Activated T-helper 1 cell treated with anti-CD3 and anti-CD28 coated beads, Interleukin-12 subunit alpha, Interleukin-12 subunit beta, Interleukin-2, Interleukin-4 antibody, amounts not matched to agents 30 ng/mL and 10 ng/mL and 1 ng/mL, durations not matched to agents 14 hours and 24 hours and 36 hours (primary cell): ENCODE measurements at places on chromosomes 7 and 10.

DNA sequence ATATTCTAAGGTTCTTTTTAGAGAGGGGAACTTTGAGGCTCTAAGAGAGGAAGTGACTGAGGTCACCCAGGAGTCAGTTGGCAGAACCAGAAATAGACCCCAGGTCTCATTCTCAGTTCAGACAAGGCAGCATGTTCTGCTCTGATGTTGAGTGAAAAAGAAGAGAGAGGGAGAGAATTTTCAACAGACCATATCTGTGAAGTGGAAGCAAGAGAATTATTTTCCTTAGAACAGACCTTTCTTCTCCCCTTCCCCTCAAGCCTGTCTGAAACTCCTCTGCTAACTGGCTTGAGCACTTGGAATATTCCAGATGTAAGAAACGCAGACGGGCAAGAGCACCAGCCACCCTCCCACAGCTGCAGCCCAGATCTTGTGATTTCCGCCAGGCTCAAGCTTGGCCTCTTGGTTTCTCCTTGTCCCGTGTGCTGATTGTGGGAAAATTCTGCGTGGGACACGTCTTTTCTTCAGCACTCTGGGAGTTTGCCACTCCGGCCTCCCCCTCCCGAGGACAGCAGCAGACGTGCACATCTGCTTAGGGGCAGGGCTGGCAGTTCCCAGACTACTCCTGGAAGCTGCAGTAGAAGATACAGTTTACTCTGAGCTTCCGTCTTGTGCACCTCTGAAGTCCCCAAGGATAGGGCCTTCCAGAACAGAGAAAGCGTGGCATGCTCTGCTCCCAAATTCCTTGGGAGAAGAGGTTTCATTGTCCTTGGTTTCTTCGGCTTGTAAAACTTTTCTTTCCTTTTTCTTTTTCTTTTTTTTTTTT is 22.7 kb upstream of the IKZF1 start:
- no peak for DNase-seq
- H3K27me3 ChIP-seq, result no peaks in the 10 kb centered on the region
- peaks cover 48% of the 10 kb centered on the region for H3K4me1 ChIP-seq

GRCh38 chr7:36686499-36686898 is 37.8 kb downstream of the AOAH start:
- DNase-seq, result no peak
- H3K27me3 ChIP-seq, result no peaks in the 10 kb centered on the region
- peaks cover 78% of the 10 kb centered on the region for H3K4me1 ChIP-seq
- peak overlapping the region; percentile 91 for H3K27ac ChIP-seq

- H3K36me3 ChIP-seq, result peaks cover 25% of the 10 kb centered on the region
- DNase-seq, result no peak
- no peak overlapping the region for H3K27ac ChIP-seq
- no peaks in the 10 kb centered on the region for H3K27me3 ChIP-seq
- no peak overlapping the region for H3K4me3 ChIP-seq
Observed at GRCh38 chr7:17329440-17329839, 31.0 kb downstream of the AHR start.

DNA sequence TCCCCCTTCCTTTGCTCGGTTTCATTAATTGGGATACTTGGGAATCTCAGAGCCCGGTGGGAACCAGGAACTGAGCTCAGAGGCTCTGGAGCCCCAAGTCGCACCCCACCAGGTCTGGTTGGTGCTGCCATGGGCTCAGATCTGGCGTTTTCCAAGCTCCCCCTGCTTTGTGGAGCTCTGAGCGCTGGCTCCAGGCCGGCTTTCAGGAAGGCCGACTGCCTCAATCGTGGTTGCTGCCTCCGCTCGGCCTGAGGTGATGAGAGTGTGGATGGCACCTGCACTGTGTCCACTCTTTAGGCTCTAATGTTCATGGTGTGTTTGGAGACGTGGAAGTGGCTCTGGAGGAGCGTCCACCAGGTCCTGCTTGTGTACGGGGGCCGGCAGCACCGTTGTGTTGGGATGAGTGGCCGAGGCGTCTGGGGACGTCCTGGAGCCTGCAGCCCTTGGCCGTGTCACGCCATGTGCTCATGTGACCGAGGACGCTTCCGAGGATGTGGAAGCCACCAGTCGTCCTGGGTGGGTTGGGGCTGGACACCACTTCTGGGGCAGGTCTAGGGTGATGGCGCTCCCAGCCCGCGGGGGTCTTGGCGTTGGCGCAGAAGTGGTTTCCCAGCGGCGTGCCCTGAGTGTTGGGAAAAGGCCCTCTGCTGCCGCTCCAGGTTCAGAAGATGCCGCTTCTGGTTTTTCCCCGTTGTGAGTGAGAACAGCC is 8.2 kb downstream of the INPP5A start:
- no peak for DNase-seq
- no peak overlapping the region for H3K27ac ChIP-seq
- H3K36me3 ChIP-seq, result peaks cover 8% of the 10 kb centered on the region
- peaks cover 38% of the 10 kb centered on the region for H3K4me1 ChIP-seq
- no peak overlapping the region for H3K4me3 ChIP-seq
